ENCODE measurements at places on chromosomes 6 and 20.

GRCh38 chr6:33407132-33407718 lies 3.6 kb upstream of the PHF1 start:
- no peak for DNase-seq

DNA sequence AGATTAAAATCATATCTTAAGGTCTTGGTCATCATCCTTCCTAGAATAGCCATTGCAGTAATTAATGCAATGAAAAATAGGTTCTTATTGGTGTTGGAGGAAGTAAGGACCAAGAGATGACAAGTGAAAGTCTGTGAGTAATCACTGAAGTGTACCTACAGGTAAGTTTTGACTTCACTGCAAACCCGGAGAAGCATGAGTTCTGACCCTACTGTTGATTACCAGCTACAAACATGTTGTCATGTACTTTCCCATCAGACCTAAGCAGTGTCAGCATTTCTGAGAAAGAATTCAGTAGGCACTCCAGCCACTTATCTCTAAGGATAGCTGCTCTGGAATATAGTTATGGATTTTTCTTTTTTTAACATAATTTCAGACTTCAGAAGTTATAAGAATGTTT lies 280.9 kb downstream of the ZFAND3 start:
- no peak for DNase-seq

DNA sequence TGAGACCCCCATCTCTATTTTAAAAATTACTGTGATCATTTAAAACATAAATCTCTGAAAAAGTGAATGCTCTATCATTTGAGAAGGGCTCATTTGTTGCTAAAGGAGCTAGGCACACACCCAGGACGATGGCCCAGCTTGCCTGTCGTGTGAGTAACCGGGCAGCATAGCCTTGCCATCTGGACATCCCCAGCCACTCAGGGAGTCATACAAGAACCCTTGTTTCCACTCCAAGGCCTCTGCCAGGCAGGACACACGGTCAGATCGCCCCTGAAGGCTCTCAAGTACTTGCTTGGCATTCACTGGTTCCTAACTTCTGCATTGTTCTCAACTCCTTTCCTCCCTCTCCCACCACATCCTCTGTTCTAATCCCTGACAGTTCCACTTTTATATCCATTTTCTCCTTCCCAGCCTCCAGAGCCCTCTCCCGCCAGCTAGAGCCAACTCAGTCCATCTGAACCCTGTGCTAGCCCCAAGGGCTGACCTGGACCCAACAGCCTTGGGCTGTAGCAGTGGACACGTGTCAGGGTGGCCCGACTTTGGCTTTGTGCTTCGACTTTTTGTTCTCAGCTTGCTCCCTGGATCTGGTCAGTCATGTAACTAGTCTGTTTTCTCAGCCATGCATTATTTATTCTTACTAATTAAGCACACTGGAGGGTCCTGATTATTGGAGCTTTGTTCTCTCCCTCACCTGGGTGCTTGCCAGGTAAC lies 15.7 kb upstream of the EZR start:
- DNase-seq, result no peak

DNA sequence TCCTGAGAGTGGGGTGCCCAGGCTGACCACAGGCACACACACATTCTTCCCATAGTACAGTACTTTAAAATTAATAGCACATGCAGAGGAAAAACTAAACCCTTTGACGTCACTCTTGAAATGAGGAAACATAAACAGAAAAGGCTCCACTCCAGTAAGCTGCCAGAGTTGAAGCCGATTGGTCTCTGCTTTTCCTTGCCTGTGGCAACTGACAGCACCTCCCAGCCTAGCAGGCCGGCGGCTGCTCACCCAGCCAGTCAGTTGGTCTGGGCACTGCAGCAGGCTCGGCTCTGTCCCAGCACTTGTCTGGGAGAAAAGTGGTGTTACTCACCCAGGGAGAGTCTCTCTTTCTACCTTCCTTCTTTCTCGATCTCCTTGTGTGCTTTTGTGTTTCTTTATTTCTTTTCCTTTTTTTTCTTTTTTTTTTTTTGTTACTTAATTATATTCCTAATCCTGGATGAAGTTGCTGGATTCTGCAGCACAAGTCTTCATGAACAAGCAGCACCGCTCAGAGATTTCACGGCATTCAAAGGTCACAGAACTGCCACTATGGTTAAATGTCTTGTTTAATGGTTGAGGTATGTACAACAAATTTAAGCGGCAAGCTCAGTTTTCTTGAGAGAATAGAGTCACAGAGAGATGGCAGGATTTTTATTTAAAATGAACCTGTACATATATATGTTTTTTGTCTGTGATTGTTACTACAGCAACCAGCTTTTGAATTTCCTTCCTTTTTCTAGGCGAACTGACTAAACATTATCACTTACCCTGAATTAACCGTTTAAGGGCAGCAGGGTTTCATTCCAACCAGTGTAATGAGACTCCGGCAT lies at the start of gene PDE7B:
Gene PDE7B (plus strand): TSS at position 260 of the 830 bp plus-strand sequence.
- peak; percentile 62 for DNase-seq

DNA sequence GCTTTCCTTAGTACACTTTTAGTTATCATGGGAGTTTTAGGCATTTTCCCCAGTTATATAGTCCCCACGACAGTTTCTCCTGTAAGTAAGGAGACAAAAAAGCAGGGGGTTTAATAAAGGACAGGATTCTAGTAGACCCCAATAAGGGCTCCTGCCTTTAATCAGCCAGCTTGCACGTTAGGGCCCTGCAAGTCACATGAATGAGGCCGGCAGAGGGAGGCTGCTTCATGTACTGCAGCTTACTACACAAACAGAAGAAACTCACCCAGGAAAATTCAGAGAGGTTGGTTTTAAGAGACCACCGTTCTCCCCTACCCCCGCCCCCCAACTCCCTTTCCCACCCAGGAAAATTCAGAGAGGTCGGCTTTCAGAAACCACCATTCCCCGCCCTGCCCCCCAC lies 229.7 kb upstream of the MOCS1 start:
- no peak for DNase-seq

DNA sequence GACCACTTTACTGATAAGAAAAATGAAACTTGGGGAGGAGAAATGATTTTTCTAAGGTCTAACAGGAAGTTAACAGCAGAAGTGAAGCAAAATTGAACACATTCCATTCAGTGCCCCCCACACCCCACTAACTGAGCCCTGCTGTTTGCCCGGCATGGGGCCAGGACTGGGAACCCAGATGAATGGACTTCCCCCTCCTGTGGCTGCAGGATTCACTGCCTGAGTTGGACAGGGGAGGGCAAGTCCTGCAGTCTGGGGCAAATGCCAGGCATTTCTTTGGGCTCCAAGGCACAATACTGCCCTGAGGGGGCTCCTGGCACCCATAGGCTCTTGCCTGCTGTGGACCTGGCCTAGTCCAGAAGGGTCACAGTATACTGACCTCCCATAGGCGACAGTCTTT lies 28.3 kb downstream of the FYN start:
- DNase-seq, result no peak

- no peak for DNase-seq
Measured at GRCh38 chr20:57265997-57266290, 497 bp downstream of the BMP7 start.

DNA sequence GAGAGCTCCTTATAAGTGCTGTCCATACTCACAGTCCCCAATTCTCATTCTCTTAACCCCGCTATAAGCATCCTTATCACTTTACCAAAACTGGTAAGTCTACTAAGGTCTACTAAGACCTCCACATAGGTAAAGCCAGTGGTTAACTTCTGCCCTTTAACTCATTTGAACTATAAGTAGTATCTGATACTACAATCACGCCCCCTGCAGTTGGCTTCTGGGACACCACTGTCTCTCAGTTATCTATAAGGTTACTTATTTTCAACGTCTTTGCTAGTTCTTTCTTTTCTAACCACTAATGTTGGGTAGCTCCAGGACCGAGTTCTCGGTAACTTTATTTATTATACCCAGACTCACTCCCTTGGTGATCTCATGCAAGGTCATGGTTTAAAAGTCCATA lies 142.6 kb downstream of the ARHGAP18 start:
- no peak for DNase-seq

DNA sequence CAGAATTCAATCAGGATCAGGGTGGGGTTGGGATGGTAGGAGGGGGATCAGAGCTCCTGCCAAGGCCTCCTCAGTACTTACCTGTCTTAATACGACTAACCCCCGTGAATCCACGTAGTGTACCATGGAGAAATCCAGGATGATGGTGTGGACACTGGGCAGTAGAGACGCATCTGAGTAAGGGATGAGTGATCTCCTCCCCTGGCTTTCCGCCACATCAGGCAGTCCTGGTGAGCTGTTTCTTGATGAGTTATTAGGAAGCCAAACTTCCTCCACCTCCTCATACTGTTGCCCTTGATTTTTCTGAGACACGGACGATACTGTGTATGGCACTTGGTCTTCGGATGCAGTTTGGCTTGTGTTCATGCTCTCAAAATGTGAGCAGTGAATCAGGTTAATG lies 34.2 kb upstream of the SRPK1 start:
- DNase-seq, result no peak

DNA sequence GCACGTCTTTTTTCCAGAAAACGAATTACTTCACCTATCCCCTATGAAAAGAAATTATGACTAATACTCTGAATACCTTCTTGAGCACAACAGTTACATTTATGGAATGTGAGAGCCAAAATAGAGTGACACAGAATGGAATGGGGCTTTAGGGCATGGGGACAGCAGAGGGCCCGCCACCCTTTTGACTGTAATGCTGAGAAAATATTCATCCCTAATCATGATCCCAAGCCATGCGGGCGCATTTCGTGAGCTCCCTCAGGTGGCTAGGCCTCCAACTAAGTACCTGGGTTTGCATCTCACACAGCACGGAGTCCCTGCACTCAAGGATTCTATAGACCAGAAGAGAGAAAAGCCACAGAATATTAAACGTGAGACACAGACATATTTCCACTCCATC lies 212.6 kb downstream of the SOD2 start:
- no peak for DNase-seq

- DNase-seq, result no peak
Measured at GRCh38 chr6:160224639-160225237, 33.9 kb downstream of the SLC22A2 start.

- DNase-seq, result no peak
Measured at GRCh38 chr6:6483733-6484132, 104.8 kb upstream of the LY86 start.

DNA sequence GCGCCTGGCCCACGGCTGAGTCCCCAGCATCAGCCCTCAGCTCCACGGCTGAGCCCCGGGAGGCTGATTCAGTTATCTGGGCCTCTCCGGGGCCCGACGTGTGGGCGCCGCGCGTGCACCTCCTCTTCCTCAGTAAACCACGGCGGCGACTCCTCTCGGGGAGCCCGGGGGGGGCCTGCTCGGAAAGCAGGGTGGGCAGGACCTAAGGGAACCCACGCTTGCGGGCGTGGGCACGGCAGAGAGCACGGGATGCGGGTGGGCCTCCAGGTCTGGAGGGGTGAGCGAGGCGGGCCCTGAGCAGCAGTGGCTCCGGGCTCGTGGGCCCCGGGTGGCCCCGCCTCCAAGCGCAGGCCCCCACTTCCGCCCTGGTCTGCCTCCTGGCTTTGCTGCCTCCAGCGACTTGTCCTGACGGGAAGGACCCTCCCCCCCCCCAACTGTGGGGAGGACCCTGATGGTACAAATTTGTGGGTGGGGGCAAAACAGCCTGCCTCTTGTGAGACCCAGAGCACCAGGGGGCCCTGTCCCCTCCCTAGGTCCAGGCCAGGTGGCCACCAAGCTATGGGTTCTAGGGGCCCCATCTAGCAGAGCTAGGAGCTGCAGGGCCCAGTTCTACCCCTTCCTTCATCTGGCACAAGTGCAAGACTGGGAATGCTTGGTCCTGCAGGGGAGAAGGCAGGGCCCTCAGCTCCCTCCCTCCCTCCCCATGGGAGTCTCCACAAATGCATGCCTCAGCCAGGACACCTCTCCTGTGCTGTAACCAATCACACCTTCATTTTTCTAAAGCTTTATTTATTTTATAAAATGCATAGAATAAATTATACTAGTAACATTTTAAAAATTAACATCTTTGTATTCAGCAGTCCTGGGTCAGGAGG lies 16.9 kb downstream of the UCKL1 start:
- DNase-seq, result no peak

- peak; percentile 5 for DNase-seq
Measured at GRCh38 chr6:4008324-4009047, 70.5 kb downstream of the FAM217A start.

GRCh38 chr6:132614554-132614953 lies 9.5 kb downstream of the TAAR2 start:
- no peak for DNase-seq

DNA sequence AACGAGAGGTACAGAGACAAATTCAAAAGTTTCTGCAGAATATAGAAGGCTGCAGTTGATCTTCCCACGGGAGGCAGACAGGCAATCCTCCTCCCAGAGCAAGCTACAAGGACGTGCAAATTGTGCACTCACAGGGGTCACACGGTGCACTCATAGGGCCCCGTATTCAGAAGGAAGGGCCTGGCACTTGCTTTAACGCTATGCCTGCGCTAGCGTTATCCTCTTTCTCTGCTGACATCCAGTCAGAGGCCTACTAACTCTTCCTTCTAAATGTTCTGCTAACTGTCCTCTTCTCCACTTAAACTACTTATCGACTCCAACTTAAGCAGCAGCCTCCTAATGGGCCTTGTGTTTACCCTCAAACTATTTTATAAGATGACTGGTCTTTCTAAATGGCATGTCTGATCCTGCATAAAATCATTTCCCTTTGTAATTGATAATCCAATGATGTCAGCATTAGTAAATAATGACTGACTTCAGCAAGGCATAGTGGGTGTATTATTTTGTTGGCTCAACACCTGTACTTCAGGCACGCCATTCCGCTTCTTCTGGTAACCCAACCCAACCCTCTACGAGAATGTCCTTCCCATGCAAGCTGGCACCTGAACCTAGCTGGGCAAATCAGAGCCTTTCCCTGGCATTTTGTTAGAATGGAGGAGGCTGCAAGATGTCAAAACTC lies 2.2 kb downstream of the IFNGR1 start:
- DNase-seq, result no peak

DNA sequence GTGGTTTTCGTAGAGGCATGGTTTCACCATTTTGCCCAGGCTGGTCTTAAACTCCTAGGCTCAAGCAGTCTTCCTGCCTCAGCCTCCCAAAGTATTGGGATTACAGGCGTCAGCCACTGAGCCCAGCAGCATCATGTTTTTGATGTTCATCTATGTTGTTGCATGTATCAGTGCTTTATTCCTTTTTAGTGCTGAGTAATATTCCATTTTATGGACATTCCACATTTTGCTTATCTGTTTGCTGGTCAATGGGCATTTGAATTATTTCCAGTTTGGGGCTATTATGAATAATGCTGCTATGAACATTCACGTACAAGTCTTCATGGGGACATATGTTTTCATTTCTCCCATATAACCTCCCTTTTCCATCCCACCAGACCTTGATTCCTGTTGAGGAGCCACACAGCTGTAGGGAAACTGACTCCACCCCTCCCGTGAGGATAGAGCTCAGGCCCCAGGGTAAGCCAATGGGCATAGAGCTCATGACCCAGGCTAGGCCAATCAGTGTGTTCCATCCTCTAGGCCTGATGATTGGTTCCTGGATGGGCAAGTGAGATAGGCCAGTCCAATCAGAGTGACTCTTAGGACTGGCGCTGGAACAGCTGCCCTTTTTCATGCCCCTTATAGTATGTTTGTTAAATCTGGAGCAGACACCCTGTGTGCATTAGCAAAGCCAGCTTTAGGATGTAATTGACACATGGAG lies 49.5 kb downstream of the DLGAP4 start:
- DNase-seq, result no peak
